ENCODE measurements at places on chromosomes 4 and X.
A peak's percentile ranks its signal among the peaks of the same experiment; 100 is the strongest.

DNA sequence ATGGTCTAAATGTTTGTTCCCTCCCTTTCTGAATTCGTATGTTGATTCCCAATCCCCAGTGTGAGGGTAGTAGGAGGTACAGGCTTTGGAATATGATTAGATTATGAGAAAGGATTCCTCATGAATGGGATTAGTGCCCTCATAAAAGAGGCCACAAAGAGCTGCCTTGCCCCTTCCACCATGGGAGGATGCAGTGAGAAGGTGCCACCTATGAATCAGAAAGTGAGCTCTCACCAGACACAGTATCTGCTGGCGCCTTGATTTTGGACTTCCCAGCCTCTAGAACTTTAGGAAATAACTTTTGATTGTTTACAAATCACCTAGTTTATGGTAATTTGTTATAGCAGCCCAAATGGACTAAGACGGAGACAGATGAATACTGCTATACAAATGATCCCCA, 3.6 kb downstream of the ATP10D start:
- DNase-seq = no peak

DNA sequence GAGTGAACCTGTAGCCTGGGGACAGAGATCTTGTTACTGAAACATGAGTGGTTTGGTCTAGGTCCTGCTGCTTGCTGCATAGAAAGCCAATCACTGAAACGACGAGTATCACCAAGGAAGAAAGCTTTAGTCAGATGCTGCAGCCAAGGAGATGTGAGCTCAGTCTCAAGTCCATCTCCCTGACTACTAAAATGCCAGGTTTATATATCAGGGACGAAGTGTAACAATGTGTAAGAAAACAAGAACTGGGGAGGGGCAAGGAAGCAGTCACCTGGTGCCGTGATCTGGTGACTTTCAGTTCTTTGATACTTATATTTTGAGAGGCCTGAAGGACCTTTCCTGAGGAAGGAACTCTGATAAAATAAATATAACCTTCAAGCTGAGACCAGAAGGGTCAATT, 19.6 kb upstream of the ABRAXAS1 start:
- DNase-seq = no peak

GRCh38 chr4:12692815-12693214, 791.3 kb downstream of the RAB28 start:
- no peak for DNase-seq

DNA sequence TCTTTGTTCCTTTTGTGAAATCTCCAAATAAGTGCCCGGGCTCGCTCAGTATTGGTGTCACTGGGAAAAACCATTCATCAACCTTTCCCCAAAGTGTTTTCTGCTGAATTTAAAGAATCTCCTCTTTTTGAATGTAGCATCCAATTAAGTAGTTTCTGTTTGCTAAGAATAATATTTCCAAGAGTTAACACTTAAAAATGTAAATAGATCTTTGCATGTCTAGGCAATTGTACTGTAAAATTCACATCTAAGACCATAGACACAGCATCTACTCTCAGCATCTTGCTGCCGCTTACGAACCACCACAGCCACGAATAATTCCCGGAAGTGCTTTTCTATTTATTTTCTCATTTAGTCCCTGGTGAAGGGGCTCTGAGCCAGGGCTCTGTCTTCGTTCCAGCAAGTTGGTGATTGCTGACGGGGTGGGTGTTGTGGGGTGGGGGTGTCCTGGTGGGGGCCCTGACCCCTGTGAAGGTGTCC, 1.4 kb downstream of the NSG1 start:
- no peak for DNase-seq

DNA sequence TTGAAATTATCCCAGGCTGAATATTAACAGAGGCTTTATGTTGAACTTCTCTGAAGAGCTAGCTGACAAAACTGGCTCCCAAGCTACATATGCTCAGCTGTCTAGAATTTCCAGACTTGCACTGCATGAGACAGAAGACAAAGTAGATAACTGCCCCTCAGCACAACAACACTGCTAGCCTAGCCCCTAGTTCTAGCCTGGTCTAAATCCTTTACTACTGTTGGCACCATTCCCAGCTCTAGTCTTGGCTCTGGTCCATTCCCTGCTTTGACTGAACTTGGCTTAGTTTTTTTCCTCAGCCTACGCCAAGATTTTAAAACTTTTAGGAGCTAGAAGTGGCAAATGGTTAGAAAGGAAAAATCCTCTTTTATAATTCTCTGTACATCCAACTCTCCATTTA, 7.6 kb upstream of the OPHN1 start:
- DNase-seq = peak; percentile 73

DNA sequence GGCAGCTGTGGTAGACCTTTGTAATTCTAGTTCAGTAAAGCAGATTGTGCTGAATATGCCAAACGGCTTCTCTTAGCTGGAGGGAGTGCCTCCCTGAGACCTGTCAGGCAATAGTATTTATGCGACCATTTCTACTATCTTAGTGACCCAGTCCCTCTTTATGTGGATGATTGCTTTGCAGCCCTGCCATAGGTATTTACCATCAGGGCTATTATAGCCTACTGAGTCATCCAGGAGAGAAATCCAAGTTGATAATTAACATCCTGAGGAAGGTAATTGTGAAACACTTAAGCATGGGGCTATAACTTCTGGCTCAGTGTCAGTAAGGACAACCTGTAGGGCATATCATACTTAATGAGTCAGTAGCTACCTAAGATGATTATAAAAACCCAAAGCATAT, 103.9 kb upstream of the MAOA start:
- no peak for DNase-seq
